ENCODE measurements at places on chromosomes 5 and 9.

DNA sequence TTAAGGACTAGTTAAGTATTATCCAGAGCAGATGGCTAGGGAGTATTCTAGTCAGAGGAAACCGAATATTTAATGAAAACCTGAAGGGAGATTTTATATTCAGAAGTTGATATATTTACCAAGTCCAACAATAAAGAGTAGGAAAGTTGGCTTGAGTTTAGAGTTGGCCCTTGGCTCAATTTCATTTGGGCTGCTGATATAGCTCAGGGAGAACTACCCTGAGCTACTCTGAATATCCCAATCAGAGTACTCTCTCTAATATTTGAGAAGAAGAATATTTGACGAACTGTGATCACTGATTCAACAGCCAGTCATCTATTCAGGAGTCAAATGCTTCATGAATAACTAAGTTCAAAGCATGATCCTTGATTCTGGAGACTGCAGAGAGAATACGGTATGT is 34.5 kb downstream of the TBCA start:
- no peak for DNase-seq

- DNase-seq = no peak
Measured at GRCh38 chr5:111228520-111229220, 4.5 kb downstream of the CAMK4 start.

DNA sequence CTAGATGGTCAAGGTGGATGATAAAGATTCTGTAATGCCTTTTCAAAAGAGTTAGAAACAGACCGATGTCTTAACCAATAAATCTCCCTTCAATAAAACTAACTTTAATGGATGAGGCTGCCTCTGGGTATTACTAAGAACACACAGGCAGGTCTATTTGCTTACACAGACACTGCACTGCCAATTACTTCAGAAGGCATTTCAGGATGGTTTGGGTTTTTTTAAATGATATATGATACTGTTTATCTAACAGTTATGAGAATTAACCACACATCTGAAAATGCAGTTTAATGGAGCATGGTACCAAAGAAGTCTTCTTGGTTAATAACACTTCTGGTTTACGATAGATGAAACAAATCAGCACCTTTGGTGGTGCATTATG is 367.9 kb upstream of the GRAMD2B start:
- no peak for DNase-seq

DNA sequence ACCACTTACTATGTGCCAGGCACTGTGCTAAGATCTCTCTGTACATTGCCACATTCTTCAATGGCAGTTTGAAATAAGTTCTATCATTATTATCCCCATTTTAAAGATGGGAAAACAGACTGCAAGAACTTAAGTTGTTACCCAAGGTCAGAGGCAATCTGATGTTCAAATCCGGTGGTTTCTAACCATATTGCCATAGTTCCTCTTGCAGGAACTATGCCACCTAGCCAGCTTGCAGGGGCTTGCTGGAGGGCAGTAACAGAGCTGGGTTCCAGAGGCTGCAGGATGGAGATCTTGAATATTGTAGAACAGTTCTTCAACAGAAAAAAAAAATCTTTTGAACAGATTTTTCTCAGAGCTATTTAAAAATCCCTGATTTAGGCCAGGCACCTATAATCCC is 71.8 kb upstream of the TNFAIP8 start:
- no peak for DNase-seq

DNA sequence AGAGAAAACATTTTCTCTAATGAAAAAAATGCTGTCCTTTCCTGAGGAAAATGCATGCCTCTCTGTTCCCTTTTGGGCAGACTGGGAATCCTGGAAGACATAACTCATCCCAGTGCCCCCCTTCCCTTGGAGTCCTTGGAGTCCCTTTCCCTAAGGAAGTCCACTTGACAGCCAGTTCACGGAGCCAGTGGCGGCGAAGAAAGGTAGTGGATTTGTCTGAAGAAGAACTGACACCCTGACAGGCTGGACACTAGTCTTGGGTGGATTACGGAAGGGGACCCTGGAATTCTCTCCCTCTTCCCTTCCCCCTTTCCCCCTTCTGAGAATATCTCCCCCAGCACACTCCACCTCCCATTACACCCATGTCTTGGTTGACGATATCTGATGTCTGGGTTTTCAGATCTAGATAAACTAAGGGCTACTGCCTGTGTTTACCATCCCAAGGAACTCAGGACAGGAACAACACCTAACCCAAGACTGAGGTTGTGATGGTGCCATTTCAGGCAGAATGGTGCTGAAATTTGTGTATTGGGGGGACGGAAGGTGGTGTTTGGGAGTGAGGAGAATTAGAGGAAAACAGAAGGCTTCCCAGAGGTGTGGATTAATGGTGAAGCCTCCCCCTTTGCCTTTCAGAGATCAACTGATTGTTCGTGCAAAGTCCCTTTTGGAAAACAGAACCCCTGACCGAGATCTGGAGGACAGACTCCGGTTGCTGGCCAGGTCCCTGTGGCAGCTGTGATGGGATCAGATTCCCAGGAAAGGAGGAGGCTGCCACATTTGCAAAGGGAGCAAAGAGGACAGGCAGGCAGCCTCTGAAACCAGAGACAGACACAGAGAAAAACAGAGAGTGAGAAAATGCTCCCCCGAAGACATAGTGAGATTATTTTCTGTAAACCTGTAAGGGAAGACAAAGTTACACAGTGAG is 704 bp downstream of the SPARC start:
- no peak for DNase-seq

DNA sequence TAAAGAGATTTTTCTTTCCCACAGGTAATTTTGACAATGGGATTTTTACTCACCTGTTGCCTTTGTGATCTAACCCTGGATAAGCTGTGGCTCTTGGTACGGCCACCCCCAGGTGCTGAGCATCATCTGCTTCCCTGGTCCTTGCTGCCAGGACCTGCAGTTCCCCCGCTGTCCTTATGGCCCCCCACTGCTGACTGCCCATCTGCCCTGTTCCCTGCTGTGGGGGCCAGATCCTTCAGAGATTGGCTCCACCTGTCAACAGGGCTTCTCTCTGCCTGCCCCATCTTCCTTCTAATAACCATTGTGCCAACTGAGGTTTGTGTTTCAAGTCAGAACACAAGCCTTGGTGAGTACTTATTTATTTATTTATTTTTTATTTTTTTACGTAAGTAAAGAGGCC is 183.3 kb downstream of the MAPKAP1 start:
- no peak for DNase-seq

DNA sequence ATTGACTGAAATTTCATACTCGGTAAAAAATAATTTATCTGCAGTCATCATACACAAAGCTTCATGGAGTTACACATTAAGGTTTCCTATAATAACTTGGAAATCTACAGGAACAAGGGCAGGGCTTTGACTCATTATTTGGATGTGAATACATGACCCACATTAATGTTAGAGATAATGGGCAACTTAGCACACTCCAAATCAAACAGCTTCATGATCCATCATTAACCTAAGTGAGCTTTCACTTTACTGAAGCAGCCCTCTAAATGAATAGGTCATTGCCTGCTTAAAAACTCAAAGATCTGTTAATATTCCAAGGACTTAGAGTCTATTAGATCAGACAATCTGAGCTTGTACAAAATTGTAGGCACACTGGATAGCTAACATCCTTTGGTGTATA is 9.0 kb downstream of the CDH12 start:
- DNase-seq = no peak

- peak; percentile 9 for DNase-seq
Measured at GRCh38 chr5:148457183-148457620, 73.4 kb downstream of the FBXO38 start.

GRCh38 chr5:121974261-121974660 is 12.5 kb downstream of the SRFBP1 start:
- DNase-seq = no peak

DNA sequence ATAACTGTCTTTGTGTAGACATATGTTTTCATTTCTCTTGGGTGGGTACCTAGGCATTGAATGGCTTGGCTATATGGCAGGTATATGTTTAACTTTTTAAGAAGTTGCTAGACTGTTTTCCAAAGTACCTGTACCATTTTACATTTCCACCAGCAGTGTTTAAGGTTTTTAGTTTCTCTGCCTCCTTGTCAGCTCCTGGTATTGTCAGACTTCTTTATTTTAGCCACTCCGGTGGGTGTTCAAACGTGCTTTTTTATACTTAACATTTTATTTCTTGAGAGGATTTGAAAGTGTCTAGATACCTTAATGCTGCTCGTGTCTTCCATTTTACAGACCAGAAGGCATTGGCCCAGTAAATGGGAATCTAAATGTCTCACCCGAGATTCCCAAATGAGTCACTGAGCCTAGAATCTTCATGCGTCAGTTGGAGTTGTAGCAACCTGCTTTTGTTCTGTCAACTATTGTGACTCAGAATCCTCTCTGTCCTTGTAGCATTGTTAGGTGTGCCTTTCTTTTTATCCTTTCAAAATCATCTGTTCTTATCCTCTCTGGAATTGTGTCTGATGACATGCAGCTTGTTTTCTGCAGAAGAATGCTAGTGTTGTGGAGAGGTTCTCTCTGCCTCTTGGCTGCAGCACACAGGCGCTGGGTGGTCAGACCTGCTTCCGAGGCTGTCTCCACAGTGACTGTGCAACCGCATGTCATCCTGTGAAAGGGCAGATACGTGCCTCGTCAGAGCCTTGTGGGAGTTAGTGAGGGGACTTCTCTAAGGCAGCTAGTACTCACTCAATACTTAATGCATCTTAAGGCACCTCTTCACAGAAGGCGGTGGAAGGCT is 291.8 kb downstream of the AOPEP start:
- DNase-seq = peak; percentile 65

- DNase-seq = no peak
Measured at GRCh38 chr5:177612215-177612673, 12.3 kb downstream of the B4GALT7 start.

DNA sequence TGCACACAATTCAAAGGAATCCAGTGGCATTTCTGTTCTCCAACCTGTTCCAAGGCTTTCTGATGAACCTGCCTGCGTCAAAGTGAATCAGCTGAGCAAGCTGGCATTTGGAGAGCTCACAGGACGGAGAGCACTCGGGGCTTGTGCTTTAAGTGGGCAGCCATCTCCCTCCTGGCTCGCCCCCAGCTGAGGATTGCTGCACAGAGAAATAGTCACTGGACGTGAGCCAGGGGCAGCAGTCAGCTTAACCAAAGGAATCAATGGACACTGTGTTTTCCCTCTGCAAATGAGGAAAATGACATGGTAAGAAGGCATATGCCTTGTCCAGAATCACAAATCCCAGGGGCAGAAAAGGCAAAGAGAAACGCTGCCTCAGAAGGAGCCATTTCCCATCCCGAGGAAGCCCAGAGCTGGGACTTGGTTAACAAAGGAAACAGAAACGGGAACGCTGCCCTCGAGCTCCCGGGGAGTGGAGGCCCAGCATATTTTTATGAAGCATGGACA is 299.4 kb downstream of the ZSWIM6 start:
- no peak for DNase-seq

DNA sequence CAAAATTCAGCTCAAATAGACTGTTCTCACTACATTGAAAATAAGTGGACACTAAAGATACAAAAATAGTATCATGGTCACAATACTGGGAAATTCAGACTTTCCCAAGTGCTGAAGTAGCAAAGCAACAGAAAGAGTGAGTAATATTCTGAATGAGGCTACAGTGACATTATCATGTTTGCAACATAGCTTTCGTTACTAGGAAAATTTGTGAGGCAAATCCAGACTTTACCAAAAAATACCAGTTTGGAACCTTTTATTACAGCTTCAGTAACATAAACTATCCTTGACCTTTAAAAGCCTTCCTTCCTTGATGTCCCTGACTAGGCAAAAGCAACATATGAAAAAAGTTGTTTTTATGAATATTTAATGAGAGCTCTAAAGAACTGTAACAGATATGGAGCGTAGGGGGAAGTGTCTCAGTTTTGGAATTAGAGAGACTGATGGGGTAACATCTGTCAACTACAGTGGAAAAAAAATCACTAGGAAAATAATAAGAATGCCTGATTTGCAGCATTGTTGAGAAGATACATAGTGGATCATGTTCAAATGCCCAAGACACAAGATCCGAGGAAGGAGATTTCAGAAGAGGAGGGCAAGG is 312.9 kb downstream of the ADGRV1 start:
- no peak for DNase-seq

GRCh38 chr5:171979606-171980005 is 26.8 kb downstream of the FBXW11 start:
- no peak for DNase-seq

DNA sequence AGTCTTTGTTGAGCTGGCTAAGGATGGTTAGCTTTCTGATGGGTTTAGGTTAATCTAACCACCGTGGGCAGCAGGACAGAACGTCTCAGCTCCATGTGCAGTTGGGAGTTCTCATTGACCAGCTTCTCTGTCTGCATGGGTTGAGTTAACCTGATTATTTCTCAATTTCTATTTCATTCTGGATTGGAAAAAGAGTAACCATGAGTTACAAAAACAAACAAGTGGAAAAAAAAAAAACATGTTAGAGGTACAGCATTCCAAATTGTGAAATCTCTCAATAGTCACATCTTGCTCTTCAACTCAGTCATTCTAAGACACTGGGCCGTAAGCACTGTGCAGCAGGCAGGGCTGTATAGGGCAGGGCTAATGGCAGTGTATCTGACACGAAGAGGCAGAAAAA is 343.7 kb upstream of the KLF4 start:
- no peak for DNase-seq

- no peak for DNase-seq
Measured at GRCh38 chr9:106085479-106085878, 391.1 kb downstream of the TMEM38B start.

- no peak for DNase-seq
Measured at GRCh38 chr9:95341293-95341962, 23.9 kb upstream of the FANCC start.

DNA sequence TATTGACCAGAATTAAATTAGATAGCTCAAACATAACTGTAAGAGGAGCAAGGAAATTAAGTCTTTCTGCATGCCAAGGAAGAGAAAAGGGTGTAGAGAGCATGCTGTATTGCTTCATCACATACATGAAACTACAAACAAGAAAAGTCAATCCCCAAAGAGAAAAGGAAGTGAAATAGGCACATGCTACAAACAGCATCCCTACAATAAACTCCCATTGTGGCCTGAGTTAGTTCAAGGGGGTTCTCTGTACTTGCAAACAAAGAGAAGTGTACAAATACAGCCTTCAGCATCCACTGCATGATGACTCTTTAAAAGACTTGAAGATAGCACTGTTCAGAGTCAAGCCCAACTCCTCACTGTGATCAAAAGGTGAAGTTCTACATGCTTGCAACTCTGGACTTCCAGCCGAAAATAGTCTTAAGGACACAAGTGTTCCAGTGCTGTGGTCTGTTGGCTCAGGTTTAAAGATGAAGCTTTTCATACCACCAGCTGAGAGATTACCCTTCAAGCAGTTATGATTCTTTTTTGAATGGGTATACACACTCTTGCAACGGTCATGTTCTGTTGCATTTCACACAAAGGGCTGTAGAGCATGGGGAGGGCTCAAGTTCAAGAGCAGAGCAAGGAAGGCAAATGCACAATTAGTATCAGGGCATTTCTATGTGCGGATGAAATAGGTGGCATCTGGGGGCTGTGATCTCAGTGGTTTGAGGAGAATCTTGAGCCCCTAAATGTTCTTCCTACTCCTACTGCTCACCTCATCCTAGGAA is 534.5 kb downstream of the EBF1 start:
- no peak for DNase-seq

- DNase-seq = no peak
Measured at GRCh38 chr5:95939465-95939864, 22.2 kb downstream of the ELL2 start.

- DNase-seq = peak; percentile 42
Measured at GRCh38 chr9:5529683-5530221, 19.4 kb downstream of the PDCD1LG2 start.

All from A549 (cell line).